Osteoblast (primary cell): ENCODE measurements at places on chromosomes 13 and 19. TPM values are rescaled to one million over a fixed set of nuclear protein-coding genes. Genes with fewer than 3 reads are reported as not detected.

ZNF155 gene
- total RNA-seq = 6.5 and 10.0 TPM in 2 replicates

CD33 gene
- total RNA-seq = not detected in 2 replicates

ZNF225 gene
- total RNA-seq = 6.2 and 6.8 TPM in 2 replicates

NCR1 gene
- total RNA-seq = 0.36 and 0.59 TPM in 2 replicates

FXYD7 gene
- total RNA-seq = not detected in 2 replicates

TMEM91 gene
- total RNA-seq = 5.9 and 6.2 TPM in 2 replicates

NLRP7 gene
- not detected in 2 replicates for total RNA-seq

SRRM5 gene
- total RNA-seq = under 0.01 TPM in 1 of 2 replicates, not detected in the other

ADGRE1 gene
- total RNA-seq = not detected in 2 replicates

CRYL1 gene
- total RNA-seq = 12.7 and 13.0 TPM in 2 replicates

GPATCH1 gene
- 5.6 and 6.2 TPM in 2 replicates for total RNA-seq

ASF1B gene
- 1.1 and 2.7 TPM in 2 replicates for total RNA-seq

IGFL3 gene
- not detected in 2 replicates for total RNA-seq

CELF5 gene
- total RNA-seq = not detected in 2 replicates

ZNF575 gene
- total RNA-seq = 0.29 and 0.72 TPM in 2 replicates

ARL11 gene
- not detected in 2 replicates for total RNA-seq

ZNF729 gene
- total RNA-seq = not detected in 2 replicates

ZNF835 gene
- 0.29 and 0.72 TPM in 2 replicates for total RNA-seq

C19orf85 gene
- not detected in 2 replicates for total RNA-seq

ZNF726 gene
- 1.8 and 2.1 TPM in 2 replicates for total RNA-seq

HIF3A gene
- not detected in 2 replicates for total RNA-seq

CGB2 gene
- not detected in 2 replicates for total RNA-seq

ZNF541 gene
- under 0.01 TPM in 2 replicates for total RNA-seq

HCN2 gene
- 1.2 and 1.4 TPM in 2 replicates for total RNA-seq

POSTN gene
- 1,081 and 1,287 TPM in 2 replicates for total RNA-seq

TMIGD2 gene
- total RNA-seq = not detected in 2 replicates

ZNF546 gene
- 8.7 and 8.8 TPM in 2 replicates for total RNA-seq

KIR3DL1 gene
- not detected in 2 replicates for total RNA-seq

IGFL1 gene
- total RNA-seq = not detected in 2 replicates

CCDC122 gene
- 4.7 and 15.0 TPM in 2 replicates for total RNA-seq

ARMC6 gene
- 30.9 and 38.4 TPM in 2 replicates for total RNA-seq

MBD3L2 gene
- total RNA-seq = not detected in 2 replicates

OLFM2 gene
- 0.29 and 0.72 TPM in 2 replicates for total RNA-seq

ADAT3 gene
- 3.3 and 3.8 TPM in 2 replicates for total RNA-seq

SERP2 gene
- total RNA-seq = 5.8 and 6.5 TPM in 2 replicates

CD177 gene
- under 0.01 TPM in 1 of 2 replicates, not detected in the other for total RNA-seq

SLC25A41 gene
- total RNA-seq = not detected in 2 replicates

EDDM13 gene
- total RNA-seq = not detected in 2 replicates

RASL11A gene
- total RNA-seq = 8.8 and 11.9 TPM in 2 replicates

TSKS gene
- not detected in 2 replicates for total RNA-seq

GFY gene
- total RNA-seq = not detected in 2 replicates

RSPH6A gene
- total RNA-seq = under 0.01 and 0.29 TPM in 2 replicates

ZNF737 gene
- total RNA-seq = 9.8 and 14.7 TPM in 2 replicates

TEX29 gene
- 0.36 TPM in 1 of 2 replicates, not detected in the other for total RNA-seq

RUBCNL gene
- 6.5 and 7.4 TPM in 2 replicates for total RNA-seq

ZNF607 gene
- 3.6 and 4.7 TPM in 2 replicates for total RNA-seq

FXYD1 gene
- not detected in 2 replicates for total RNA-seq

SIGLEC7 gene
- not detected in 2 replicates for total RNA-seq

MISP3 gene
- total RNA-seq = 0.59 and 1.1 TPM in 2 replicates

CNN2 gene
- total RNA-seq = 537 and 594 TPM in 2 replicates

LHB gene
- not detected in 2 replicates for total RNA-seq

FAM98C gene
- total RNA-seq = 12.1 and 14.1 TPM in 2 replicates
